Activated CD4-positive, alpha-beta memory T cell treated with anti-CD3 and anti-CD28 coated beads, Interleukin-2, amount 10 ng/mL, durations not matched to agents 7 days and 5 days (primary cell): ENCODE measurements at places on chromosomes 3 and 15. TPM values are rescaled to one million over a fixed set of nuclear protein-coding genes. Genes with fewer than 3 reads are reported as not detected.

The SKOR1 gene
- 0.23 TPM for total RNA-seq

The USP3 gene
- 68.7 TPM for total RNA-seq

The FHIT gene
- total RNA-seq = 9.6 TPM

The LOXL1 gene
- 10.9 TPM for total RNA-seq

The CCR8 gene
- 7.9 TPM for total RNA-seq

The INSYN1 gene
- not detected for total RNA-seq

The FRMD5 gene
- not detected for total RNA-seq

The FOXB1 gene
- total RNA-seq = 3.7 TPM

The PPP1R14D gene
- total RNA-seq = not detected

The RTP1 gene
- total RNA-seq = not detected

The EDEM1 gene
- total RNA-seq = 150 TPM

The STAC gene
- not detected for total RNA-seq

The PARP15 gene
- total RNA-seq = 47.2 TPM

The MUSTN1 gene
- 3.3 TPM for total RNA-seq

The TMF1 gene
- total RNA-seq = 58.0 TPM

The ASB14 gene
- total RNA-seq = not detected

The TNNC1 gene
- 2.5 TPM for total RNA-seq

The DUOXA2 gene
- not detected for total RNA-seq

The TRPC1 gene
- 3.0 TPM for total RNA-seq

The CCR1 gene
- total RNA-seq = 20.0 TPM

The SMCO1 gene
- total RNA-seq = not detected

The CCDC39 gene
- total RNA-seq = not detected

The IL5RA gene
- not detected for total RNA-seq

The SEC22A gene
- 18.0 TPM for total RNA-seq

The RBP2 gene
- not detected for total RNA-seq

The PGBD4 gene
- 3.1 TPM for total RNA-seq

The ZNF385D gene
- total RNA-seq = not detected

The WDR53 gene
- total RNA-seq = 27.2 TPM

The A4GNT gene
- total RNA-seq = not detected

The ADCY5 gene
- not detected for total RNA-seq

The NAA80 gene
- 41.5 TPM for total RNA-seq

The GOLGA8M gene
- 2.7 TPM for total RNA-seq

The CRBN gene
- 74.4 TPM for total RNA-seq

The NPAP1 gene
- total RNA-seq = not detected

The ANKRD34C gene
- total RNA-seq = not detected

The SLC28A1 gene
- not detected for total RNA-seq

The SCN11A gene
- total RNA-seq = not detected

The SLC22A13 gene
- 0.28 TPM for total RNA-seq

The RGMA gene
- total RNA-seq = 0.23 TPM

The SV2B gene
- total RNA-seq = 0.05 TPM

The IQGAP1 gene
- 240 TPM for total RNA-seq
